ENCODE measurements at places on chromosomes 11 and 22. TPM values are rescaled to one million over a fixed set of nuclear protein-coding genes. Genes with fewer than 3 reads are reported as not detected.
A peak's percentile ranks its signal among the peaks of the same experiment; 100 is the strongest.

DNA sequence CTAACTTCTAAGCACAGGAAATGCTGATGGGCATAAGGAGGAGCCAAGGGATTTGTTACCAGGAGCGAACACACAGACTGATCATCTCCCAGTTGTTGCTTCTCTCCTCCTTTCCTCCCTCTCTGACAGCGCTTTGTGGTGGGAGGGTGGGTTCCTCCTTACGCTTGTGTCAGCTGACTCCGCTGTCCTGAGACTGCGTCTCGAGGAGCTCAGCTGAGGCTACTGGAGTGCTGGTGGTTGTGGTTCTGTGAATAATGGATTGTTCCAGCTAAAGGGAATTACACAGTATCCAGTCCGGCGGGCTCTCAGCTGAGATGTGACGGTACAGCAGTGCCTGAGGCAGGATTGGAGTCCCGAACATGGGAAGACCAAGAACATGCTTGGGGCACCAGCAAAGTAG, 113.4 kb downstream of the CTNND1 start:
- DNase-seq = no peak

DNA sequence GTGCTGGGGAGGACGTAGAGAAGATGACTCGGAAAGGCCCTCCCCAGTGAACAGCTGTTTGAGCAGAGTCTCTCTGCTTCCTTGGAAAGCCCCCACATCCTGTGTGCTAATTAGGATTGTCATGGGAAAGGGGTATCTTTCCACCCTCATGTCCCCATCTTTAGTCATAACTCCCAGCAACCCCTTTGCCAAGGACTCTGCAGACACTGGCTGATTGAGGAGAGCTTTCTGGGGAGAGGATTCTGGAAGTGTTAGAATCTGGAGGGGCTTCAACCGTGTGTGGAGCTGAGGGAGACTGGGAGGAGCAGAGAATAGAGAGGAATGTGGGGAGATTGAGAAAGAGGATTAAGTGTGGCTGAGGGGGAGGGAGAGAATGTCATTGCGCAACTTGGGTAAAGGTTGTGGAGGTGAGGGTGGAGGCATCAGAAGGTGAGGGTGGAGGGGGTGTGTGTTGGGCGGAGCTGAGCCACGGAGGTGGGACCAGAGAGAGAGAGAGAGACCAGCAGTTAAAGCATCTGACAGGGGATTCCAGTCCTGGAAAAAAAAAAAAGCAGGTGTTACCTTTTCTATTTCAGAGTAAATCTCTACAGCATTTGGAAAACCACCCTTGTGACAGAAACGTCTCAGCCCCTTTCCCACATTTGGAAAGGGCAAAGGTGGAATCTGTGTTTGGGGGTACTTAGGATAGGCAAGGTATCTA, 2.2 kb downstream of the DTX4 start:
- DNase-seq = peak; percentile 60

DNA sequence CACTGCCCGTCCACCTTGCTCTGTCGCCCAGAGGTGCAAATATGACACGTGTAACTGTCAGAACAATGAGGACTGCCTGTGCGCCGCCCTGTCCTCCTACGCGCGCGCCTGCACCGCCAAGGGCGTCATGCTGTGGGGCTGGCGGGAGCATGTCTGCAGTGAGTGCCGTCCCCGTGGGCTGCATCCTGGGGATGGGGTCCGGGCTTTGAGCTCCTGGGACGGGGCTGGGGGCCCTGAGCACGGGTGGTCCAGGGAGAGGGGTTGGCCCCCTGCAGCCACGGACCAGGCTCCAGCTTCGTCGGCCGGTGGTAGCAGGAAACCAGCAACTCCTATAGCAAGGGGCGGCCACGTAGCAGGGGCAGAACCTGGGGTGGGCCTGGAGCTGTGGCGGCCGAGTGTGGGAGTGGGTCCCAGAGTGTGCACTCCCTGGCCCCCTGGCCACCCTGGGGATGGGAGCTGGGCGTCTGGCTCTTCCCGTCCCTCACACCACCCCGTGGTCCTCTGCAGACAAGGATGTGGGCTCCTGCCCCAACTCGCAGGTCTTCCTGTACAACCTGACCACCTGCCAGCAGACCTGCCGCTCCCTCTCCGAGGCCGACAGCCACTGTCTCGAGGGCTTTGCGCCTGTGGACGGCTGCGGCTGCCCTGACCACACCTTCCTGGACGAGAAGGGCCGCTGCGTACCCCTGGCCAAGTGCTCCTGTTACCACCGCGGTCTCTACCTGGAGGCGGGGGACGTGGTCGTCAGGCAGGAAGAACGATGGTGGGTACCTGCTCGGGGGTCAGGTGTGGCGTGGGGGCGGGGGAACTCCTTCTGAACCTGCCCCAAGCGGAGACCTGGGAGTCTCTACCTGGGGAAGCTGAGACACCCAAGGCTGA, 10.1 kb downstream of the MUC2 start:
- no peak for DNase-seq

GRCh38 chr11:45259592-45259991, 26.5 kb downstream of the SYT13 start:
- DNase-seq = no peak

Gene E2F8
- total RNA-seq = 2.2 TPM

Gene ACR
- not detected for total RNA-seq

Gene CEP126
- 0.97 TPM for total RNA-seq
